ENCODE measurements at places on chromosomes 2 and 18.

- no peak for DNase-seq
Observed at GRCh38 chr18:63676526-63677323, 15.0 kb upstream of the SERPINB3 start.

DNA sequence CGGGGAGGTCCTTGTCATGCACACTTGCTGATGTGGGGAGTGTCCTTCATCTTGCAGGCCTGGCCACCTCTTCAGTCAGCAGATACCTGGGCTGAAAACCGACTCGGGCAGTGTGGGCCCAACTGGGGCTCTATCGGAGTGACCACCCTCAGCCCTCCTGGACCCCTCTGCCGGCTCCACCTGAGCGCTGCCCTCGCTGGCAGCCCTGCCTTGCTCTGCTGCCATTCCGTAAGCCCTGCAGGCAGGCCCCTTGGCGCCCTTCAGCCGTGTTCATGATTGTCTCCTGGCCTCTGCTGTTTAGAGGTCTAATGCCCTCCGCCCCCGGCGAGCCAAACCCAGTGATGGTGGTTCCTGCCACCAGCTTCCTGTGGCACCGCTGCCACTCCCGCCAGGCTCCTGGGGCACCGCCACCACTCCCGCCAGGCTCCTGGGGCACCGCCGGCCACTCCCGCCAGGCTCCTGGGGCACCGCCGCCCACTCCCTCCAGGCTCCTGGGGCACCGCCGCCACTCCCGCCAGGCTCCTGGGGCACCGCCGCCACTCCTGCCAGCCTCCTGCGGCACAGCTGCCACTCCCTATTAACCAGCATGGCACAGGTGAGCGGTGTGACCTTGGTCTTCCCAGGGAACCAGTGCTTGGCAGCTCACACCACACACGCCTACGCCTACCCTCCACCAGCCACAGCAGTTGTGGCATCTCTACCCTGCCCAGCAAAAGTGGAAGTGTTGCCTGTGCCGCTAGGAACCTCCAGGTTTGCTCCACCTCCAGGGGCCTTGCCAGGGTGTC lies 15.9 kb downstream of the CAPN10 start:
- DNase-seq, result no peak

DNA sequence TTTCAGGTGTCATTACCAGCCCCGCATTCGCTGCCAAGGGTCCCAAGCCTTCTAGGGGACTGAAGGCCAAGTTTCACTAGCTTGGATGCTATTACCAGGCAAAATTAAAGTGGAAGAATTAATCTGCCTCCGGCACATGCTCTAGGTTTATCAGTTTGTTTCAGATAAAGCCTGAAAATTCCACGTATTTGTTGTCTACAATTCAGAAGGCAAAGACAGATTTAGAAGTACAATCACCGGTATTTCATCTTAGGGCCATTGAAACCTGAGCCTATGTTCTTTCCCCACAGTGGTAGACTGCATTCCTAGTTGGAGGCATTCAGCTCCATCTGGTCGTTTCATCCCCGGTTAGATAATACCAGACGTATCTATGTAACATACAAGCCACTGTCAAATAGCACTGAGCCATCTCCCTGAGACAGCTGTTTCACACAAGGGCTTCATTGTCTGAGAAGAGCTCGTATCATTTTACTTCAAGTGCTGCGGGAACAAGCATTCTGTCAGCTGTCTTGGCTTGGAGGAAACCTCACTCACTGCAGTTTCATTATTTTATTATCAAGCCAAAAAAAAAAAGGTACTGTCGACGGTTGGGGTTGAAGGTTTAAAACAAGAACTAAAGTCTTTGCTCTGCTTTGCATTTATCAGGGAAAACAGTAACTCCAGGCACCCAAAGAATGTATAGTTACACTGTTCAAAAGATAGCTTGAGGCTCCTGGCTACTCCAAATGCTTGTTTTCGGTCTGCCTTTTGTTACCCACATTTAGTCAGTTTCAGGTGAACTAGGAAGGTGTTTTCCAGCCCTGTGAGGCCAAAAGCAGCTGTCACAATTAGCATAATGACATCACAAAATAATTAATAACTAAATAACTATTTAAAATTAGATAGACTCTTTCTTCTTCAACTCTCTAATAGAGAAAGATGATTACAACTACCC lies 76.7 kb downstream of the TGIF1 start:
- no peak for DNase-seq

DNA sequence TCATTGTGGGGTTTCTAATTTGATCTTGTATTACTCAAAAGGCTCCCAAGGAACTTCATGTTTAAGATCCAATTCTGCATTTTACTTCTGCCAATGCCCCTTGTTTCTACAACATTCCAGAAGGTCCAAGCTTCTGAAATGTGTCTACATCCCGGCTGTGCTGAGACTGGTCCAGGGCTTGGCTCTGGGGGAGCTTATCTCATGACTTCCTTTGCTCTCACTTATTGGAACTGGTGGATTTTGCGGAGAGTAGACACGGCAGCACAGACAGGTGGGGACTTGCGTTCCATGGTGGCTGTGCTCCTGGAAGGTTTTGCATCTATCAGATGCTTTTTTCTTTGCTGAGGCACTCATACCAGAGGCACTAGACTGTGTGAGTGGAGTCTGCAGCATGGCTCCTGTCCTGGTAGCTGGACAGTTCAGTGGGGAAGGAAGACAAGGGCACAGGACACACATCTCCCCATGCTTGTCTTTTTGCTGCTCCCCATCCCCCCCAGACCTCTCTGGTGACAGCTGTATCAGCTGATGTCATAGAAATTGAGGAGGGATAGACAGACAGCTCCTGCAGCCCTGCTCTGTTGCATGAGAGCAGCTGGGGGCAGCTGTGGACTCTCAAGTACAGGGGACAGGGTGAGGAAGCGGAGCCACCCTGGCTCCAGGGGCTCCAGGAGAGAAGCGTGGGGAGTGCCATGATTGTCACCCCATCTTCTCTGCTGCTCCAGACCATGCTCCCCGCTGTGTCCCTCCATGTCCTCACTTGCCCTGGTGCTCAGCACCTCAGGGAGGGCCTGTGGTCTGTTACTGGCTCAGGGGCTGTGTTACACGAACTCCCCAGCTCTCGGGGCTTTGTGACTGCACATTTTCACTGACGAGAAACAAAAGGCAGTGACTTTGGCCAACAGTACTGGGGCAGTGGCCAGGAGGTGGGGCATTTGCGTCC lies 46.0 kb downstream of the ACAA2 start:
- no peak for DNase-seq

GRCh38 chr2:103788389-103788788 lies 1026.6 kb downstream of the TMEM182 start:
- DNase-seq, result no peak

DNA sequence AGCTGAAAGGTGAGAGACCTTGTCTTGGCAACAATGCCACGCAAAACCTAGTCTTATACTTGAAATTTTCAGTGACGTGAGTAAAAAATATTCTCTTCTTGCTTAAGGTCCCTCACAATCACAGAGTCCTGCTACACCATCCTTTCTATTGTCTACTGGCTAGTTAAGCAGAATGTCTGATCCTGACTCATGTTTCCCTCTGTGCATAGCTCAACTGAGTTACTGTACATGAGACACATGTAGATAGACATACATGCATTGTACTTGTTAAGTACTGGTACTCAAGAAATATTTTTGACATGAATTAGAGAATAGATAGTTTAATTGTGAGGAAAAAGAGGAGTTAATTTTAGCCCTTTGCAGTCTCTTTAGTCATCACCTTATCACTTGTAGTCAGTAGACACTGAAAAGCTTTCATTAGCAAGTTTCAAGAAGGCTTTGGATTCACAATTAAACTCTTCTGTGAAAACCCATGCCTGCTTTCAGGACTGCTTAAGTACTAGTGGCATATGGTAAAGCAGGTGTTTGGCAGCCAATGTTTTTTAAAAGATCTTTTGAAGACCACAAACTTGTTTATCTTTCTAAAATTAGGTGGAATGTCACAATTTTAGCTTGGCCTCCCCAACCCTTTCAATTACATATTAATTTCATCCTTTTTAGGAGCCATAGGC lies 158.7 kb upstream of the CCDC150 start:
- no peak for DNase-seq

GRCh38 chr2:161905389-161906046 lies 168.5 kb downstream of the DPP4 start:
- no peak for DNase-seq

DNA sequence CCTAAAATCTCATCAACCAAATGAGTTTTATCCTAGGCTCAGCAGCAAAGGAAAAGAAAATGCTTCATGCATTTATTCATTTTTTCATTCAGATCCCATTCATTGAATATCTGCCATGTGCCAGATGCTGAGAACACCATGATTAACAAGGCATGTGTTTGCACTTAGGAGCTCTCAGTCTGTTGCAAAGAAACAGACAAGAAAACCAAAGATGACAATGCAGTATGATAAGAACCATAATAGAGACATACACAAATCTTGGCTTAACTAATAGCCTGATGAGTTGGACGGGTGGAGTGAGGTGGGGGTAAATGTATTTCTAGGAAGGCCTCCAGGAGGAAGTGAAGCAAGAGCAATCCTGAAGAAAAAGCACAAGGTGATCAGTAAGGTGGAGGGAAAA lies 177.8 kb upstream of the SCN7A start:
- no peak for DNase-seq

DNA sequence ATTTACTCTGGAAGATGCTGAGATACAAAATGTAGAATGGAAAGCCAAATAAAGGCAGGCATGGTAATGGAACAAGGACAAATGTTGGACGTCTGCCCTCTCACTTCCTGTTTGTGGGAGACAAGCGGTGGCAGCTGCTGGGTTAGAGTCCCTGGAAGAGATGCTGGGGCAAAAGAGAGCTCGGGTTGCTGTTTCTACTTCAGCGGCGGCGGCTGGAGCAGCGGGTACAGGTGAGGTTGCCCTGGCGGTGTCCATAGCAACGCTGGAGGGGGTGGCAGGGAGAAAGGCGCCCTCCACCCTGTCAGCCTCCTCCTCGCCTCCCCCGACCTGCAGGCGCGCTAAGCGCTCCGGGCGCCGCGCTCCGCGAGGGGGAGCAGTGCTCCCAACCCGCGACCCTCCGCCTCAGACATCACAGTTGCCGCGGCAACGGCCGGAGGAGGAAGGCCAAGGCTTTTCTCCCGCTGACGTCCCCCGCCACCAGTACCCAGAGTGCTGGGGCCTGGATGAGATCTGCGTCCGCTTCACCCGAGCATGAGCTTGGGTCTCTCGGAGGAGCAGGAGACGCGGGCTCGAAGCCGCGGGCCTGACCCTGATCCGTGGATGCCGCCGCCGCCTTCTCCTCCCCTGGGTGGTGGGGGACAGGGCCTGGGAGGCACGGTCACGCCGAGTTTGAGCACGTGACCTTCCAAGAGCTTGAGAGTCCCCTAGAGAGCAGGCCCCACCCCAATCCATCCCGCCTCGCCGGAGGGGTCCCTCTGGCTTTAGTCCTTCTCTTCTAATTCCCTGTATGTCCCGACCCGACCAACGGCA lies 65.6 kb downstream of the NOL4 start:
- peak; percentile 70 for DNase-seq

DNA sequence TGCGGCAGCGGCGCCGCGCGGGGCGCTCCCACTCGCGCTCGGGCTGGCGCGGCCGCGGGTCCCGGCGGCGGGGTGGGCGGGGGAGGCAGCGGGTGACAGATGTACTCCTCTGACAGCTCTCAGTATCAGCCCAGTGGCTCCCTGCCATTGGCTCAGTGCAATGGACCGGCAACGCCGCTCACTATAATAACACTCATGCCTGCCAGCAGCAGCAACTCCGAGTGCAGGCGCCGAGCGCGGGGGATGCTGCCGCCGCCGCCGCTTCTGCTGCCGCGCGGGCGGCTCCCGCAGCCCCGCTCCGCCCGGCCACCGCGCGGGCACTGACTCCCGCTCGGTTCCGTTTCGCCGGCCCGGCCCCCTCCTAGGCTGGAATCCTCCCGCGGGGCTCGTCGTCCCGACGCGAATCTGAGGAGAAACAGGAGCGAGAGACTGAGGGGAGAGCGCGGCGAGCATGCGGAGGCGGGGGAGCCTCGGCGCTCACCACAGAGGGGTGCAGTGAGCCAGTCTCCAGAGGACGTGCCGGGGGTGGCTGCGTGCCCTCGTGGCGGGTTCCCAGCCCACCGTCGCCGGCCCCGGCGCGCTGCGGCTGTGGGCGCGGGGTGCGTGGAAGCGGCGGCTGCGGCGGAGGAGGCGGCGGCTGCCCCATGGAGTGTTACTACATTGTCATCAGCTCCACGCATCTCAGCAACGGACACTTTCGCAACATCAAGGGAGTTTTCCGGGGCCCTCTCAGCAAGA lies at the start of gene ZNF804A:
Gene ZNF804A (plus strand): TSS at position 214 of the 738 bp plus-strand sequence. CDS start 431 bp downstream, at position 645.
- DNase-seq, result peak; percentile 81
